ENCODE measurements at places on chromosomes 13 and 19. TPM values are rescaled to one million over a fixed set of nuclear protein-coding genes. Genes with fewer than 3 reads are reported as not detected.

Gene FBXO27
- total RNA-seq: 3.5 TPM

Gene ANGPTL4
- 682 TPM for total RNA-seq

Gene C19orf18
- not detected for total RNA-seq

Gene CEACAM4
- not detected for total RNA-seq

Gene ZFP28
- 3.8 TPM for total RNA-seq

Gene FFAR2
- 0.02 TPM for total RNA-seq

Gene SYCN
- total RNA-seq: not detected

Gene ZNF112
- 2.3 TPM for total RNA-seq

Gene FGF9
- total RNA-seq: not detected

Gene DCT
- total RNA-seq: not detected

Gene NFIX
- 3.6 TPM for total RNA-seq

Gene C13orf46
- 0.26 TPM for total RNA-seq

All from A549 treated with AZD2906 at 1 μM for 4 hours (cell line).